Breast epithelium (tissue), 4 donors: ENCODE measurements at places on chromosomes 2 and 18. TPM values are rescaled to one million over a fixed set of nuclear protein-coding genes. Genes with fewer than 3 reads are reported as not detected.

ARHGEF4 gene
- total RNA-seq: 8.0 TPM

SEMA4C gene
- total RNA-seq: 31.5 TPM

ACADL gene
- 27.5 TPM for total RNA-seq

ASXL3 gene
- total RNA-seq: 0.98 TPM

LTBP1 gene
- 18.7 TPM for total RNA-seq

CFAP65 gene
- total RNA-seq: not detected

STAT4 gene
- 5.9 TPM for total RNA-seq

TWIST2 gene
- total RNA-seq: 178 TPM

PRKCE gene
- 34.0 TPM for total RNA-seq

SH3BP4 gene
- 28.5 TPM for total RNA-seq

MEP1B gene
- total RNA-seq: 0.33 TPM

SRD5A2 gene
- total RNA-seq: 0.32 TPM

RPIA gene
- total RNA-seq: 10.4 TPM

COL3A1 gene
- total RNA-seq: 303 TPM

GRB14 gene
- 13.1 TPM for total RNA-seq

PRKD3 gene
- total RNA-seq: 46.5 TPM

UGT1A3 gene
- 0.16 TPM for total RNA-seq
